Esophagus muscularis mucosa (tissue), 4 donors: ENCODE measurements at places on chromosomes 2 and 18. TPM values are rescaled to one million over a fixed set of nuclear protein-coding genes. Genes with fewer than 3 reads are reported as not detected.

Gene TANC1
- total RNA-seq, result 53.0 TPM

Gene DES
- 21,970 TPM for total RNA-seq

Gene DNAH7
- total RNA-seq, result 0.50 TPM

DNA sequence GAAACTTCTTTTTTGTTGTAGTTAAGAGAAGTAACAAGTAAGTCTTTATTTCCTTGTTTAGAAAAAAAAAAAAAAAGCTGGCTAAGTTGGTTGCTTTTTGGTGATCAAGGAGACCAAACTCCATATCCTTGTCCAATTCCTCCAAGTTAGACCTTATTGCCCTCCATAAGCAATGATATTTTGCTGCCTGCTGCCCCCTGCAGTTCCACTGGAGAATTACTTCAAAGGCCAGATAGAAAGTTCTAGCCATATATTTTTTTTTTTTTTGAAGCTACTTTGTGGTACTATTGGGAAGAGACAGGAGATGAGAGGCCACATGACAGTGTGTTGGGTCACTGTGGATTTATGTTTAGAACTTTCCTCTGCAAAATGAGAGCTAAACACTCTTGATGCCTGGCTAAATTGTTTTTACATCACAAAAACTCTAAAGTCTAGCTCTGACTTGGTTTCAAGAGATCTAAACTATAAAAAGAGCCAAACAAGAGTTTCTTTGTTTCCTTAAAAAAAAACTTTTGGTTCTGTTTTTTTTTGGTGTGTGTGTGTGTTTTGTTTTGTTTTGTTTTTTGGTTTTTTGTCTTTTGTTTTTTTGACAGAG, 80.7 kb upstream of the RASGRP3 start:
- peaks cover 5% of the 10 kb centered on the region for H3K4me1 ChIP-seq
- H3K36me3 ChIP-seq, result peaks cover 11% of the 10 kb centered on the region
- no peak for DNase-seq
- H3K4me3 ChIP-seq, result no peak overlapping the region
- no peaks in the 10 kb centered on the region for H3K27me3 ChIP-seq

DNA sequence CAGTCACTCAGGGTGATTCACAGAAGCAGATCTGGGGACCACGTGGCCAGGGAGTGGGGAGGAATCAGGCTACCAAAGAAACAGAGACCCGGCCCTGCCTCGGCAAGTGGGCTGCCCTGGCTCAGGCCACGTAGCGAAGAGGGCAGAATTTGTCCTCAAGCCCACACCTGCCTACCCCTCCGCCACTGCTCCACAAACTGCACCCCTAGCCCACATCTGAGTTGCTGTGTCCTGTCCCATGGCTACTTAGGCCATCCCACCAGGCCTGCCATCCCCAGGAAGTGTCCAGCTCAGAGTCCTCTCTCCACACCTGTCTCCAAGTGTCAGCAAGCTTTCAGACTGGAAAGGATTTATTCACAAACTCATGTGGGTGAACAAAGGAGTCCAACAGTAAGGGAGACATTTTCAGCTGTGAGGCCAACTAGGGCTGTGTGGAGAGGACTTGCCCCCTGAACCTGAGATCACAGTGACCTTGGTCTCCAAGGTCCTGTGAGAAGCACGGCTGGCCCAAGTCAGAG, 31.7 kb upstream of the ASPRV1 start:
- H3K4me1 ChIP-seq, result no peaks in the 10 kb centered on the region
- no peaks in the 10 kb centered on the region for H3K27me3 ChIP-seq
- H3K4me3 ChIP-seq, result no peak overlapping the region
- DNase-seq, result no peak
